Psoas muscle (tissue), 8 donors: ENCODE measurements at places on chromosomes 2 and 18.

- peak; percentile 85 for DNase-seq
Measured at GRCh38 chr2:173048897-173049661, 26.6 kb upstream of the MAP3K20 start.

DNA sequence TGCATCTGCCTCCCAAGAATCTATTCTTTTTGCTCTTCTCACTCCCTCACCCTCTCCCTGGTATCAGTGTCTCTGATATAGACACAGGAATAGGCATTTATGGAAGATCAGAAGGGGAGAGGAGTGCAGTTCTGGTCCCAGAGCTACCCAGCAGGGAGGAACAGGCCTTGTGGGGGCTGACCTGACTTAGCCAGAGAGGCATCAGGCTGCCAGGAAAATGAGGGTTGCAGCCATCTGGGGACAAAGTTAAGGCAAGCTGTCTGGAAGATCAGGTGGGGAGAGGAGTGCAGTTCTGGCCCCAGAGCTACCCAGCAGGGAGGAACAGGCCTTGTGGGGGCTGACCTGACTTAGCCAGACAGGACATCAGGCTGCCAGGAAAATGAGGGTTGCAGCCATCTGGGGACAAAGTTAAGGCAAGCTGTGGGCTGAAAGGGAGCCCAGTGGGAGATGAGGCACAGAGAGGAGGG lies 69.9 kb upstream of the HK2 start:
- DNase-seq, result no peak

DNA sequence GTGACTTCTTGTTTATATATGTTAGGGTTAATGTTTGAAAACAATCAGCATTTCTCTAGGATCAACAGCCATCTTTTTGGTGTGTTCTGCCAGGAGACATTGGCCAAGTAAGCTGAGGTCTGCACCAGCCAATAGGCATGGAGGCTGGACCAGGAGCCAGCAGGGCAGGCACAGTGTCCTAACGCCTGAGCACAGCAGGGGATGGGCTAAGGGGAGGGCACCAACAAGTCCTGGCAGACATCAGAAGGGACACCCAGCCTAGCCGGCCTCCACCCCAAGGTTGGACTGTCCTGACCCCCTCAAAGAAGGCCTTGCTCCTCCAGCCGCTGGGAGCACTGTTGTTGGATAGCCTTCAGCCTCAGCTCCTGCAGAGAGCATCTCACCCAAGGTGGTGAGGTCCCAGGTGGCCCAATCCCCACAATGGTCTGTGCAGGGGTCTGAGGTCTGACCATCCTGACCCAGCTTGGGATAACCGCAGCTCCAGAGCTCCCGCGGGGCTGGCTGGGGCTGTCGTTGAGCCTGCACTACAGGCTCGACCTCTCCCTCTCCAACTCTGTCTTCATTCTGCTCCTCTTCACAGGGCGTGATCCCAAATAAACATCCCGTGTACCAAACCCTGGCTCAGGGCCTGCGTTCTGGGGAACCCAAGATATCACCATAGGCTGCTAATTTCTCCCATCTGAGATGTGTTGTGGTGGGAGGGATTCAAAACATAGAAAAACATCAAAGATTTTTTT lies 8.1 kb downstream of the TEX44 start:
- no peak for DNase-seq

- DNase-seq, result no peak
Measured at GRCh38 chr2:165952741-165953211, 800 bp downstream of the TTC21B start.

DNA sequence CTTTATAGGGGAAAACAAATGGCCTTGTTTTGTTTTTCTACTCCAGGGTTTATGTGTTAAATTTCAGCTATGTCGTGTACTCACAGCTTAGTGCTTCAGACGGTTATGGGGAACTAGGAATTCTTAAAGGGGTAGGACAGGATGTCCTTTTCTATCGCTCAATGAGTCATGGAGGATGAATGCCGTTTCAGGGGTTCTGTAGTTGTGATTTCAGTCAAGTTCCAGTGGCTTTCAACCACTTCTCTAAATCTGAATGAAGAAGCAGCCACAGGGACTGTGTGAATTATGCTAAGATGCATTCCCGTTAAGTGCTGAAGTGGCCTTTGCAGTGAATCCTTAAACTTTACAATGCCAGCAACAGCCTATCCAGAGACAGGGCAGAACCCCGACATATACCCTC lies 1231.7 kb upstream of the ZEB2 start:
- no peak for DNase-seq

GRCh38 chr2:158482594-158482993 lies 25.8 kb downstream of the PKP4 start:
- DNase-seq, result no peak

GRCh38 chr2:85064927-85065577 lies 68.1 kb upstream of the TCF7L1 start:
- DNase-seq, result no peak

DNA sequence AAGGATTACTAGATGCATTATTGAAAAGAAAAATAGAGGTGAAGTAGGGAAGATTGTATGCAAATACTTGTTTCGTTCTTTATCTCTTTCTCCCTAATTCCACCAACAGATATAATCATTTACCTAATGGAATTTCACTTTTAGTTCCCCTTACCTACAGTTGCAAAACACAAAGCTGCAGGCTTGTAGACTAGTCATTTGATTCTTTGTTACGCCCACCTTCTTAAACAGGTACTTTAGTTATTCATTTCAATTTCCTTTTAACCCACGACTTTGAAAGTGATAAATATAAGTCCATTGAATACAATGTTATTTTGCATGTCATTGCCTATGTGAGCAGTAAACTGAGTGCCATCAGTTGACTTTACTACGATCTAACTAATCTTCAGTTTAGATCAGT lies 3.9 kb upstream of the HRH4 start:
- no peak for DNase-seq

DNA sequence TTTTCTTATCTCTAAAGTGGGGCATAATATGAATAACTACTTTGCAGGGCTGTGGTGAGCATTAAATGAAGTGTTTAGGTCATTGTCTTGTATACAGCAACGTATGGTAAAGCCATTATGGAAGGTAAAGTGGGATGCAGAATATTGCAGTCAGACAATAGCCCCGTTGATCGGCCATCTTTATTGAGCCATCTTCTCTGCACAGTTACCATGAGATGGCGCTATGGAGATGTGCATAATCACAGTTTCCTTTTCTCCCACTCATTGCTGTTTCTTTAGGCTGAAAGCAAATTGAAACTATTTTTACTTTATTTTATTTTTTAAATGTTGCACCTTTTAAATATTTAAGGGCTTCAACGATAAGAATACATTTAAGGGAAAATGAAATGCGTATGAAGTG lies 108.9 kb downstream of the THSD7B start:
- no peak for DNase-seq

GRCh38 chr18:12014086-12014485 lies 32.8 kb downstream of the IMPA2 start:
- no peak for DNase-seq

GRCh38 chr2:44779793-44780192 lies 161.7 kb upstream of the SIX3 start:
- DNase-seq, result no peak

- no peak for DNase-seq
Measured at GRCh38 chr2:228627510-228627909, 446.0 kb upstream of the SPHKAP start.

DNA sequence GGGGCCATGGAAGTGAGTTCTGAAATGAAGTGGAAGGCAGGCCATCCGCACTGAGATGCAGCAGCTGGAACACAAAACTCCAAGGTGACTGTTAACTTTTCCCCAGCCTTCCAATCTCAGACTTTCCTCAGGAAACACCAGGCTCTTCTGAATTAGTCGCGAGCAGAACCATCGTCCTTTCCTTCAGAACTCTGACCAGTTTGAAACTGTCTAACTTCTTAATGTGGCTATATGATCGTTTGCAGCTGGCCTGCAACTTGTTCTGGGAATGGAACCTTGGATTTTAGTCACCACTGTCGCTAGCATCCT lies 620 bp upstream of the RPL37A start:
- no peak for DNase-seq

- no peak for DNase-seq
Measured at GRCh38 chr18:27845897-27846296, 331.0 kb downstream of the CDH2 start.

GRCh38 chr2:191797500-191797899 lies 49.4 kb downstream of the CAVIN2 start:
- DNase-seq, result no peak

GRCh38 chr2:61179701-61180639 lies 18.0 kb downstream of the C2orf74 start:
- peak; percentile 62 for DNase-seq

GRCh38 chr2:31925517-31925916 lies 85.3 kb downstream of the MEMO1 start:
- DNase-seq, result no peak

DNA sequence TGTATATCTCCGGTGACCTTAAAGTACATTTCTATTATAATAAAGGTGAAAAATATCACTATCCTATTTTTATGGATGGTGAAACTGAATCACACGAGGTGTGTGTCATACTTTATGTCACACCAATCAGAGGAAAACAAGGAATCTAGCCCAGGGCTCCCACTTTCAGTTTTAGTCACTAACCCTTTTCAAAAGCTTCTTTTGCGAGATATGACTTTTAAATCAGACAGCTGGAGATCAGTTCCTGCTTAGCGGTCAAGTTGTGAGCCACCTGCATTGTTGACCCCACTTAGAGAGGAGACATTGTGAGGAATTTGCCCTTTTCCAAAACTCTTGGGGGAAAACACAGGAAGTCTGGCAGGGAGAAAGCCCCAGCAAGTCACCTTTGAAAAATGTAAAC lies 70.5 kb downstream of the CPS1 start:
- DNase-seq, result no peak

DNA sequence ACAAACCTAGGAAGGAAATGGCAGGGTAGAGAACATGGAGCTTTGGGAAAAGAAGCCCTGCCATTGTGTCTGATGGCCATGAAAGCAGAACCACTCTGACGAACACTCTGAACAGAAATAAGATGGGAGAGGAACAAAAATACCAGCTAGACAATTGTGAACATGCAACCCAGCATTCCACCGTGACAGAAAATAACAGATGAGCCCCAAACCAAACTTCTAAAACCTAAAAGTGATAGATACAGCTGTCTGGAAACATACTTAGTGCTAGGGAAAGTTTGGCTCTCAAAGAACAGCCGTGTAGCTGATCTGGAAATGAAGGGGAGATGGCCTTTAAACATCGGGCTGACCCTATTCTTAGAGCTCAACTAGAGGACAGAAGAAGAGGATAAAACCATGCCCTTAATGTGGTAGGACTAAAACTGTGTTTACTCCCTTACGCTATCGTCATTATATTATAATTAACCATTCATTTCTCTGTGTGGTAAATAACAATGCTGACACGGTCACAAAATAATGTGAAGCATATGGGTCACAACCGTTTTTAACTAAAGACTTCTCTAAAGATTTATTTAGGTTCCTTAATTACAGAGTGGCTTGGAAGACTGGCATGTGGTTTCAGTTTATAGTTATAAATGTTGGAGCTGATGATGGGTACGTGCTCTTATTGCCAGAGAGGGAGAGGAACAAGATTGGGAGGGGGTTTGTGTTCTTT lies 80.6 kb downstream of the MYO1B start:
- no peak for DNase-seq

DNA sequence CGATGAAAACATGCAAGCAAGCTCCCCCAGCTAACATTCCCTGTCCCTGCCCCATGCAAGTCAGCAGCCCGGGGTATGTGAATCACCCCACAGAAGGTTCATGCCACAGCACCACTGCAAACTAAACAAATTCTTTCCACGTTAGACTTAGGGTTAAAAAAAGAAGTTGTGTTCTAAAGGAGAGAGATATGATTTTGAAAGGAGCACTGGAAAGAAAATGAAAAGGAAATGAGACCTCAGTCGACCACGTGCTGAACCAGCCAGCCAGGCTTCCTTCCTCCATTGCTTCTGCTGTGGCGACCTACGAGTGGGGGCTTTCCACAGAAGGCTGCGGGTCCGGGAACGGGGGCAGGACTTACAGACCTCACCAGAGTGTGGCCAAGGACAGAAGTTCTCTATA lies 52.0 kb downstream of the ARL4C start:
- peak; percentile 23 for DNase-seq

DNA sequence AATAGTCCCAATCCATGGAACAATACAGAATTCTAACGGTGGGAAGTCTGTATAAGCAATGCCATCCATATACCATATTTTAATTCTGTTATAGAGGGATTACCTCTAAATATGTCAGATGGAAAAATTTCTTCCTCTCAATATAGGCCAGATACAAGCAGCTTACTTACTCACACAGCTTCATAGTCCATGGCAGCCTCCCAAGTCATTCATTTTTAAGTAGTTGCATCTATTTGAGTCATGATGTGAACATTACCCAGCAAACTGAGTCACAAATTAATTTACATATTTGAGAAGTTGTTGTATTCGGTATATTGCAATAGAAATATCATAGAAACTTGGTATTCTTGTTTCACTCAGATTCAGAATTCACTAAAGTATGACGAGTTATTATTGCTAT lies 20.3 kb downstream of the TBR1 start:
- no peak for DNase-seq

- DNase-seq, result no peak
Measured at GRCh38 chr18:46722051-46722450, 34.8 kb downstream of the ST8SIA5 start.

GRCh38 chr2:49154140-49154539 lies at the start of gene FSHR:
Gene FSHR, minus strand, starts transcription at chr2:49154515. Its CDS starts 98 bp downstream, at chr2:49154417.
- DNase-seq, result no peak

GRCh38 chr18:58158008-58158407 lies 114.0 kb downstream of the NEDD4L start:
- DNase-seq, result no peak

DNA sequence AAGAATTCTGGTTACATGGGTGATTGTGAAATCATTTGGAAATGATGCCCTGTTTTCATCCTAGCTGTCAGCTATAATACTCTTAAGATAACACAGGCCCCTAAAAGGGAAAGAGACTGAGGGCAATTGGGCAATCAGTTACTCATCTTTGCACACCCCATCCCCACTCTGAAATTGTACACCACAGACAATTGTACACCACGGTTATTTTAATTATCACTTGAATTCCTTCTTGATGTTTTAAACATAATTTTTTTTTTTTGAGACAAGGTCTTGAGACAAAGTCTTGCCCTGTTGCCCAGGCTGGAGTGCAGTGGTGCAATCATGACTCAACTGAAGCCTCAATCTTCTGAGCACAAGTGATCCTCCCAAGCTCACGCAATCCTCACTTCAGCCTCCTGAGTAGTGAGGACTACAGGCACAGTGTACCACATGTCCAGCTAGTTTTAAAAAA lies 862.4 kb upstream of the ACVR2A start:
- DNase-seq, result peak; percentile 40

- DNase-seq, result no peak
Measured at GRCh38 chr2:71788601-71789240, 335.4 kb downstream of the DYSF start.

DNA sequence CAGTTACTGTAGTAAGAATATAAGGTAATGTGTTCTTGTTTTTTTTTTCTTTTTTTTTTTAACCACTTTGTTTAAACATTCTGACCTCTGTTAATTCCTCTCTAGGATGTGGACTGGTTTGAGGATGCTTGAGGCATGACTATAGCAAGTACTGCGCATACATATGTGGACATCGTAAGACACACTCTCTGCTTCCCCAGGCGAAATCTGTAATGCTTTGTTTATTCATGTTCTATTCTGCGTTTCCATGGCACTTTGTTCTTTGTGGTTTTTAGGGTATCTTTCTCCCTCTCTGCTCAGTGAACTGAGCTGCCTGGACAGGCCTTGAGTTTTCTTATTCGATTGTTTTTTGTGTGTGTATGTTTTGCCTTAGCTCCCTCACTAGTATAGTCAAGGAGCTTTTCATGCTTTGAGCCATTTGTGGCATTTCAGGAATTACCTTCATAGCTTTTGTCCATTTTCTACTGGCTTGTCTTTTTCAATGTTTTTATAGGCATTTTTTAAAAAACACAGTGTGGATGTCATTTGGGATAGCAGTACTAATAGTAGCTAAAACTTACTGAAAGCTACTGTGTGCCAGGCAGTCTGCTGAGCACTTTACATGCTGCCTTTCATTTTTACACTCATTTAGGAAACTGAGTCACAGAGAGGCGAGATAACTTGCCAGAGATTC lies 1.9 kb upstream of the SH3BP4 start:
- no peak for DNase-seq
